Hematopoietic multipotent progenitor cell treated with erythropoietin and hydrocortisone succinate and interleukin-3 and kit ligand, for 4 days (in vitro differentiated cells): ENCODE measurements at places on chromosomes 2 and 18.

- DNase-seq, result no peak
Observed at GRCh38 chr2:157056200-157056676, 201.3 kb upstream of the GALNT5 start.

DNA sequence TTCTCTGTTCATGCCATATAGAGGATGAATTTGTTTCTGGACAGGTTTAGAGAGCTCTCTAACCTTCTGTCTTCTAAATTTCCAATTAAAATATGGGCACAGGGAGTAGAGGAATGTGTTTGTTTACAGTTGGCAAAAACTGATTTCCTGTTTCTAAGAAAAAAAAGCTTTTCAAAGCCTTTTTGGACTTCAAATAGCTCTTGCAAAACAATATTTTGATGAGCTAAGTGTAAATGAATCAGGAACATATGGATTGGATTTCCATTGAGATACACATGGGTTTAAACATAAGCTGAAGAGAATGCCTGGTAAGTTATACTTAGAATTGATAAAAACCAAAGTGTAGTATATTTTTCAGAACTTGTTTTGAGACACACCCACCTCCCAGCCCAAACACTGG lies 677.5 kb downstream of the NYAP2 start:
- no peak for DNase-seq

GRCh38 chr2:176518823-176519222 lies 249.6 kb downstream of the MTX2 start:
- DNase-seq, result no peak

DNA sequence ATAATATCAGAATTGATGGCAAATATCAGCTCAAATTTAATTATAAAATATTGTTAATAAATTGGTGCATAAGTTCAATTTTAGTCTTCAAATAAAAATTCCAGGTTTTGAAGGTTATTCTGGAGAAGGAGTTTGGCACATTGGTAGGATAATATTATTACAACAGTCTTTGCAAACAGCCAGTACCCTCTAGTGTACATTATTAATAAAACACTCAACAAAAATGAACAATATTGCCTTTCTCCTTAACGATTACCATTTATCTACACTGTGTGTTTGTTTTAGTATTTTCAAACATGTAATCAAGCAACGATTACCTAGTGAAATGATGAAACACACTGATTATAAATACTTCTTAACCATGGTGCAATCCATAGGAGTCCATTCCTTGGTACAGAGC lies 334.0 kb upstream of the FSIP2 start:
- DNase-seq, result no peak

- no peak for DNase-seq
Observed at GRCh38 chr2:45178854-45179253, 169.6 kb upstream of the SIX2 start.

DNA sequence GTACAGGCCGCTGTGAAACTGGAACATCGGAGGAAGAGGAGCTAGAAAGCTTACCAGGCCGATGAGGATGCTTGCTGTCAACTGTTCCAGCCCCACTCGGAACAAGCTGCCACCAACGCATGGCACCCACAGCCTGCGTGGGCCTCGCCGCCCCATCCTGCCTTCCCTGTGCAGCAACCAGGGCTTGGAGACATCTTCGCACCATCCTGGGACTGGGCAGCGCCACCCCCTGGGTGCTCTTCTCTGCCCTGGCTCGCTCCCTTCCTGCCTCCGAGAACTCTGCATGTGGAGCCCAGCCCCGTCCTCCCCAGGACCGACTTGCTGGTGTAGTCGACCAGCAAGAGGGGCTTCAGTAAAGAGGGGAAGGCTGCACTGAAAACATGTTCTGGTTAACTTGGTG lies 10.8 kb downstream of the TMEM18 start:
- no peak for DNase-seq

DNA sequence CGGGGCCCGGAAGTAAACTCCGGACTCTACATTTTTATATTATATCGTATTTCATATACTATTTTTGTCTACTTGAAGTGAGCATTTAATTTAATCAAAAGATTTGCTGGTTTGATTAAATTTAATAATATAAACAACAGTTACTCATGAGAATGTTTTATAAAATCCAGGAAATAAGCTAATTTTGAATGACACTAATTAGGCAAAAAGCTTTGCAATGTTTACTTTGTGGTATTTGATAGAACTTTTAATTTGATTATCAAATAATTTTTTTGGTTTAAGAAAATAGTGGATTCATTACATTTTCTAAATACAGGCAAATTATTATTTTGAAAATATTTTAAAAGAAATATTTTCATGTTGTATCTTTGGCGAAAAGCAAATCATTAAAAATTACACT lies 900.4 kb upstream of the CDH2 start:
- no peak for DNase-seq

DNA sequence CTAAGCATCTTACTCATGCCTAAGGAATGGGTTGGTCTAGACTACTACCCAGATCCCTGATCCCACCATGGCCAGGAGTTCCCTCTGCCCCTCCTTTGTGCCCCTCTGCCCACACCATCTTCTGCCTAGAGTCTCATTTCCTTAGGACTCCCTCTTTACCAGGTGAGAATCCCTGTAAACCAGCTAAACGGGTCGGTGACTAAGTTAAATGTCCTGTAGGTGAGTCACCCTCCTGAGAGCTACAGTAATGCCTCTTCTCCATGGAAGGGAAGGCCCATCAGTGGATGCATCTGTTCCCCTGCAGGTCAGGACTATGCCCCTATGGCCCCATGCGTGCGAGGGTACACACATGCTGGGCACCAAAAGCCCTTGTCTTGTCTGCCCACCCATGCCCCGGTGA lies 25.4 kb downstream of the PTGR3 start:
- DNase-seq, result no peak

GRCh38 chr2:8365331-8365910 lies 316.4 kb upstream of the ID2 start:
- DNase-seq, result no peak

GRCh38 chr18:66599190-66599589 lies 4.7 kb downstream of the CDH19 start:
- no peak for DNase-seq

GRCh38 chr18:46587600-46587999 lies 69.4 kb downstream of the LOXHD1 start:
- no peak for DNase-seq

DNA sequence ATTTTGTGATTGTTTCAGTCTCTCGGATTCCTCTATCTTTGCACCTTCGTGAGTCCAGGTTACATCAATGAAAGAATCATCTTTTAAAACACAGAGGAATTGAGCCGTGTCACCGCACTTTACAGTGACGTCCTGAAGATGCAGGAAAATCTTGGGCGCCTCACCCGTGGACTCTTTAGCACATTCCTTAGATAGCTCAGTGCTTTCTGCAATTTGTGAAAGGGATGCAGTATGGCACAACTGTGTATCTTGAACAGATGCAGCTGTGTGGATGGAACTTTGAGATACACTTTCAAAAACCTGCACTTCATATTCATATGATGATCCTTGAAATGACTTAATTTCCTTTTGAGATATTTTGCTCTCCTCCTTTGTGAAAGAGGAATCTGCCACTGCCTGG lies 50.9 kb downstream of the TTN start:
- DNase-seq, result no peak

GRCh38 chr18:11859903-11860407 lies 8.7 kb downstream of the CHMP1B start:
- DNase-seq, result no peak

DNA sequence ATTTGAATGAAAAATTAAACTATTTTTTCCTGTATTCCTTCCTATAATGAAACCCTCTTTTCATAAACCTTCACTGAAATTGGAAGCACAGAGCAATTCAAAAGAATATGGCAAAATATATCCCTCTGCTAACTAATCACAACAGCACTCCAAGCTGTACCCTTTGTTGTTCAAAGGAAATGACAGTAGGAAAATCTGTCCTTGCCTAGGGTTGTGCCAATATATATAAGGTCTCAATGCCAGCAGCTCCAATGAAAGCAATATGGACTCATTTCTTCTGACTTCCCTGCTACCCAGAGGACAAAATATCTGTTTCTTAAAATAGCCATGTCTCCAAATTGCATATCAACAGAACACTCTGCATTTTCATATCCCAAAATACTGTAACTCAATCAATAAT lies 373.9 kb upstream of the MC4R start:
- DNase-seq, result no peak

DNA sequence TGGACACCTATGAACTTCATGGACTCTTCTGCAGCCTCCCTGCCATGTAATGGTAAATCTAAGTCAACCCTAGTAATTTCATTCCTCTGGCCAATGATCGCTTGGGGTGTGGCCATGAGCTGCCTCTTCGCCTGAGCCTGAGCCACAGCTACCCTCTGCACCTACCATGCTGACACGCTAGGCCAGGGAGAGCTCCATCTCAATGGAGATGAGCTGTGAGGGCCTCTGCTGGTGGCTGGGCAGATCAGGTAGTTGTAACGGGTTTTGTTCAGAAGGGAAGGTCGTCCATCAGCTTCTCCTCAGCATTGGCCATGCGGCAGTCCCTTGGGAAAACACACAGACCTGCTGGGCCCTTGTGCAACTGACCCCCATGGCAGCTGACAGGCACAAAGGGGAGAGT lies 24.4 kb downstream of the MPHOSPH10 start:
- peak; percentile 54 for DNase-seq

DNA sequence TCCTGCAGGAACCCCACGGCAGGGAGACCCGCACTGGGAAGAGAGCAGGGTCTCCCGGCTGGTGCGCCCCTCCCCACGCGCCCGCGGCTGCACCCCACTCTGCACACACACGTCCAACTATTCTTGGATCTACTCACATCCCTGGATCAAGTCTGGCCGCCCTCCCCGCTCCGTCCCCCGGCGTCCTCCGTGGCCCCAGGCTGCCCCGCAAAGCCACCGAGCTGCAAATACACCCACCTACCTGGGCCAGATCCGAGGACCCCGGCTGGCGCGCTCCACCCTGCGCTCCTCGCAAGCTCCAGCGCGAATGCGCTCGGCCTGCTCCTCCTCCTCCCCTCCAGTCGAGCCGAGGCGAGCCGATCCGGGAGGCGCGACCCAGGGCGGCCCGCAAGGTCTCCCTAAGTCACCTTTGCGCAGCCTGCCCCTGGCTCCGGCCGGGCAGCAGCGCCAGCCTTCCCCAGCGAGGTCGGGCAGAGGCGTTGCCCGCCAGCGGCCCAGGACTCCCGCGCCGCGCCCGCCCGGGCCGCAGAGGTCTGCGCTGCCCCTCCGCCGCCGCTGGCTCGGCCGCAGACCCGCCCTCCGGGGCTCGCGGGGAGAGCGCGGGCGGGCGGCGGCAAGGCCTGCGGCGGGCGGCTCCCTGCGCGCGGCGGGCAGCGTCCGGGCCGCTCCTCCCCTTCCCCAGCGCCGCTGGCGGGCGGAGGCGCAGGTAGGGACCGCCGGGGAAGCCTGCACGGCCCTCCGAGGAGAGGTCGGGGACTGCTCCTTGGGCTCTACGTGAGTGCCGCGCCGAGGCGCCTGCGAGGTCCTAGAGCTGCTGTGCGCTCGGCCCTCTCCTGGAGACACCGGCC lies 126.0 kb downstream of the OSBPL1A start:
- DNase-seq, result peak; percentile 86

GRCh38 chr2:46158661-46159060 lies 138.5 kb upstream of the EPAS1 start:
- no peak for DNase-seq

DNA sequence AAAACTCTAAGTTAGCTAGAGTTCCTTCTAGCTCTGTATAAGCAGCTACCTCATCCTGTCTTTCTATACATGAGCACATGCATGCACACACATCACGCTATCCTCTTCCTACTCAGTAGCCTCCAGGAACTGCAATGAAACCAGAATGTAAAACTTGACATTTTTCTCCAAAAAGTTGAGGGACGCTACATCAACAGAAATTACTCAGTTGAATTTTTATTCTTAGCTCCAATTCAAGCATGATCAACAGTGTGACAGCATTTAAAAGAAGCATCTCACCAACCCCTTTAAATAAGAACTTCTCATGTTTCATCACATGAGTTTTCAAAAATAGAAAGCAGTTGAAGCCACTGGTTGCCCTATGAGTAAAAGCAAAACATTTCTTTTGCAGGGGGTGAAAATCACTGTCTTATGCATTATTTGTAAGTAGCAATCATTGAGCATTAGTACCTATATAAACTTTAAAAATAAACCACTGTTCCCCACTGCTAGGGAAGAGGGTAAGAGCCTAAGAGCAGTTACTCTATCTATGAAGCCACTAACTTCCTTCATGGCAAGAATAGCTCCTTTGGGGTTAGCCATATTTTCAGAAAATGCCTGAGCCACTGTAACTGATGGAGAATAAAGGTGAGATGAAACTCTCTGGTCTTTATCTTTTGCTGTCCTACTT lies 77.9 kb upstream of the ARL5A start:
- DNase-seq, result no peak

GRCh38 chr2:38907743-38908562 lies 18.3 kb downstream of the ARHGEF33 start:
- DNase-seq, result no peak

DNA sequence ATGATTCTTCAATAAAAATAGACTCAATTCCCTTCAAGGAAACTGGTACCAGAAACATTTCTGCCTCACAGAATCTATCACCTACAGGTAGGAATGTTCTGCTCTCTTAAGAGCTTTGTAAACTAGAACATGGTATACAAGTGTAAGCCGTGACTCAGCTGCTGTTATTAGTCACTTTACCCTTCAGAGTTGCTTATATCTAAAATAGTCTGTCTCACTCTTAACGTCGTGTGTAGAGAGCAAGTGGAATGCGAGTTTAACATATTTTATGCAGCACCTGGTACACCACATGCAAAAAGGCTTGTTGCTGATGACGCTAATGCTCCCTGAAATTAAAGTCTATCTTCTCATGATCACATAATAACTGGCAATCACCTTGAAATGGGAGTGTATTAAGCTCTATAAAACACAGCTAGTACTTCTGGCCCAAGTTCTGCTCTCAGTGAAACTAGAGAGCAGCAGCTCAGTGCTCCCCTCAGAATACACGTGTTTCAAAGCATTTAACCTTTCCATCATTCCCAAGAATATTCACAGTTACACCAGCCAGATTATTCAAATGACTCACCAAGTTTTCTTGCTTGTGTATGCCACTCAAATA lies 420.0 kb downstream of the ZEB2 start:
- DNase-seq, result no peak

DNA sequence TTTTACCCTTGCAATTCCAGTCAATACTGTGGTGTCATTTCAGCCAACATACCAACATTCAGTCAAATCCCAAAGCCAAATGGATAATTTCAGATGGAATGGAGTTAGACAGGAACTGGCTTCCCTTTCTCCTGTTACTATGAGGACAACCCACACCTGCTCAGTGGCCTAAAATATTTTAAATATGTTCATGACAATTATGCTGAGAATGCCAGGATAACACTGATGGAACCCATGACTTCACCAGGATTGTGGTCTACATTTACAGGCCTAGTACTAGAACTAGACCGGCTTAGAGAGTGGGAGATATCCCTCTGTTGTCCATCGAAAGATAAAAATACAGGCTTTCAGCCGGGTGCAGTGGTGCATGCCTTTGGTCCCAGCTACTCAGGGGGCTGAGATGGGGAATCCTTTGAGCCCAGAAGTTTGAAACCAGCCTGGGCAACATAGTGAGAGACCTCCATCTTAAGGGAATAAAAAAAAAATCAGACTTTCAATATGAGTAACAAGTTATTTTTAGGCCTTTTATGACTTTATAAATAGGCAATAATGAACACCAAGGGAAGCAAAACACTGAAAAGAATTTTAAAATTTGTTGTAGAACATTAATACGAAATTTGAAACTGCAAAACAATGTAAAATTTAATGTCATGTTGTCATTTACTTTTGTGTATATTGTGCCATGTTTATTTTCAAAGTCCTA lies 14.2 kb downstream of the GPATCH11 start:
- DNase-seq, result no peak
